ENCODE measurements at places on chromosomes 7 and 10. TPM values are rescaled to one million over a fixed set of nuclear protein-coding genes. Genes with fewer than 3 reads are reported as not detected.

DNA sequence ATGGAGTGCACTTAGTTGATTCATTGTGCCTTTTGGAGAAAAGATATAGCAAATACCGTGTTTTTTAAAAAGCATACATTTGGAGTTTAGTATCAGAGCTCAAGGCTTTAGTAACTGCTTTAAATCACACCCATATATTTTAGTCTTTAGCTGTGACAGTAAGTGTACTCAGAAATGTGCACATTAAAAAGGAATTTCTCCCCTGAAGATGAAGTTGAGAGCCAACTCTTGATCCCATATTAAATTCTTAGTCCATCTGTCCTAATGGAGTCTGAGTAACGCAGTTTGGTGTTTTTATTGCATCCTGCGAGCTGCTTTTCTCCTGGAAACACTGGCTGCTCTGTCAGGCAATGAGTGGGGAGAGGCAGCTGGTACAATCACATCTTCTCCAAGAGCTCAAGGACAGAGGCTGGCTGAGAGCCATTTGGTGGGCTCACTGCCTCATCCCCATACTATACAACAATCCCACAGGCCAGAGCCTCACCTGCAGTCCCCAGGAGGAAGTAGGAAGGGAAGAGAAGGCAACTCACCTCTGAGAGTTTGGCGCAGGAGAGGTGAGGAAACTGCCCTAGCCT lies 473.6 kb upstream of the C7orf33 start:
- no peak for DNase-seq

GRCh38 chr7:88772776-88773175 lies 13.3 kb downstream of the ZNF804B start:
- DNase-seq: no peak

DNA sequence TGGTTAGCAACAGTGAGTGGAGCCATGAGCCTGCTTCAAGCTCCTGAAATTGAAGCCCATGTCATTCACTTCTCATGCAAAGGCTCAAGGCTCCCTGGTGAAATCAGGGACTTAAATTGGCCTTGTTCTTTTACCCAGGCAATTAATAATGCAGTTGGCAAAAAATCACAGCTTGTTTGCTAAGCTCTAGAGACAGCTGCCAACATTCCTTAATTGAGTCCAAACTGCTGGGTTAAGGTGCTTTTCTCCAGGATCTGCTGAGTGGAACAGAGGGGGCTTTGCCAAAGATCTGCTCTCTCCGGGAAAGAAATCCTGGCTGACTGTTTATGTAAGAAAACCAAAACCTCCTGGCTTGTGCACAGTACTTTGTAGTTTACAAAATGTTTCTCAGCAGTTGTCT lies 257.6 kb upstream of the GHITM start:
- no peak for DNase-seq

CPXM2 gene
- 4.3 TPM for polyA plus RNA-seq

- DNase-seq: no peak
These were observed 50.7 kb upstream of the NRF1 start for GRCh38 chr7:129560831-129561230.

ANKRD2 gene
- polyA plus RNA-seq: 0.54 TPM

UPK3B gene
- polyA plus RNA-seq: 1.4 TPM

- no peak for DNase-seq
These were observed 642.0 kb upstream of the PFKP start for GRCh38 chr10:2425320-2425719.

TMEM270 gene
- not detected for polyA plus RNA-seq

- DNase-seq: no peak
These were observed 256.4 kb downstream of the ABCA13 start for GRCh38 chr7:48427671-48428070.

PIP gene
- polyA plus RNA-seq: not detected

DNA sequence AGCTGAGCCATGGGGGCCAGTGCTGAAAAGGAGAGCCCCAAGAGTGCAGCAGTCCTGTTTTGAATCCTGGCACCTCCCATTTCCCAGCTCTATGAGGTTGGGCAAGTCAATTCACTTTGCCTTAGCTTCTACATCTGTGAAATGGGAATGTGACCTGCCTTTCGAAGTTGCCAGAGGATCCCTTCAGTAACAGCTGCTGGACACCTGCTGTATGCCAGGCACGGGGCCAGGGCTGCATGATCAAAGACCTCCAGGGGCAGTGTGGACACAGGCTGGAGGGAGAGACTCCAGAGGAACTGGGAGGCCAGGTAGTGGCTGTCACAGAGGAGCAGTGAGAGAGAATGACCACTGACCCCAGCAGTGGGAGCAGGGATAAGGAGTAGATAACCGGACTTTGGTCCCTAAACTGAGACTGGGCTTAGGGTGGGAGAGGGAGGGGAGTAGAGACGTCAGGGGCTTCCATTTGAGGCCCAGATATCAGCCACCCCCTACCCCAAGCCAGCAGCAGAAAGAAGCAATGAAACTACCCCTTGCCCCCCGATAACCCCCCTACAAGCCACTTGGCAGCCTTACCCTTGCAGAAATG lies 45.2 kb downstream of the SRRM3 start:
- DNase-seq: no peak

DNA sequence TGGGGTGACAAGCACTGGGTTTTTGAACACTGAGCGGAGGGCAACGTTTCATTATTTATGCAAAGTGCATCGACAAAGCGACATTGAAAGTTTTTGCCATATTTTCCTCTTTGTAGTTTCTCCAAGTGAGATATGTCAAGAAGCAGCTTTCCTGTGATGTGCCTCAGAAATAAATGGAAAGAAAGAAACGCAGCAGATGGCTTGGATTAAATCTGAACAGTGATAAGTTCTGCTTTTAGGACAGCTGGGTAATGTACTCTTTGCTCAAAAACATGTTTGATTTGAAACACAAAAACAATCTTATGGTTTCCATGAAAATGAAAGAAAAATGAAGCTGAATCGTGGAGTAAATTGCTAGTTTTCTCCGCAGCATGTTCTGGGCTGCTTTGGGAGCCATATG lies 166.3 kb downstream of the PTPRN2 start:
- no peak for DNase-seq

- no peak for DNase-seq
These were observed 60.0 kb downstream of the MYOF start for GRCh38 chr10:93422118-93422517.

GRCh38 chr10:122210481-122211265 lies 60.4 kb upstream of the BTBD16 start:
- DNase-seq: no peak

- DNase-seq: no peak
These were observed 118.3 kb upstream of the FAM171A1 start for GRCh38 chr10:15489431-15489830.

GRCh38 chr7:54940748-54941147 lies 78.1 kb upstream of the EGFR start:
- DNase-seq: no peak

Data from right renal cortex interstitium (tissue), 3 donors.